ENCODE measurements at places on chromosomes 3 and 15.

DNA sequence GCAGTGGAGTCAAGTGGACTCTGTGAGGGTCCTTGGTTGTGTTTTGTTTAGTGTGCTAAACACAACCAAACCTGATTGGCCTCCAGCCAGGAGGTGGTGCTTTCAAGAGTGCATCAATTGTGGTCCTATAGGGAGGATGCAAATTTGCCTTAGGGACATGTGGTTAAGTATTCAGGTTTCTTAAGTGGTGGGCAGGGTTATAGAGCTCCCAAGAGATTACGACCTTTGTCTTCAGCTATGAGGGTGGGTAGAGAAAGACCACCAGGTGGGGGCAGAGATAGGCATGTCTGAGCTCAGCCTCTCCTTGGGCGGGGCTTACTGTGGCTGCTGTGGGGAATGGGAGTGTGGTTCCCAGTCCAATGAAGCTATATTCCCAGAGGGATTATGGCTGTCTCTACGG lies 186.6 kb downstream of the SQOR start:
- no peak for DNase-seq

GRCh38 chr15:27746401-27746955 lies 352.6 kb downstream of the OCA2 start:
- DNase-seq = no peak

DNA sequence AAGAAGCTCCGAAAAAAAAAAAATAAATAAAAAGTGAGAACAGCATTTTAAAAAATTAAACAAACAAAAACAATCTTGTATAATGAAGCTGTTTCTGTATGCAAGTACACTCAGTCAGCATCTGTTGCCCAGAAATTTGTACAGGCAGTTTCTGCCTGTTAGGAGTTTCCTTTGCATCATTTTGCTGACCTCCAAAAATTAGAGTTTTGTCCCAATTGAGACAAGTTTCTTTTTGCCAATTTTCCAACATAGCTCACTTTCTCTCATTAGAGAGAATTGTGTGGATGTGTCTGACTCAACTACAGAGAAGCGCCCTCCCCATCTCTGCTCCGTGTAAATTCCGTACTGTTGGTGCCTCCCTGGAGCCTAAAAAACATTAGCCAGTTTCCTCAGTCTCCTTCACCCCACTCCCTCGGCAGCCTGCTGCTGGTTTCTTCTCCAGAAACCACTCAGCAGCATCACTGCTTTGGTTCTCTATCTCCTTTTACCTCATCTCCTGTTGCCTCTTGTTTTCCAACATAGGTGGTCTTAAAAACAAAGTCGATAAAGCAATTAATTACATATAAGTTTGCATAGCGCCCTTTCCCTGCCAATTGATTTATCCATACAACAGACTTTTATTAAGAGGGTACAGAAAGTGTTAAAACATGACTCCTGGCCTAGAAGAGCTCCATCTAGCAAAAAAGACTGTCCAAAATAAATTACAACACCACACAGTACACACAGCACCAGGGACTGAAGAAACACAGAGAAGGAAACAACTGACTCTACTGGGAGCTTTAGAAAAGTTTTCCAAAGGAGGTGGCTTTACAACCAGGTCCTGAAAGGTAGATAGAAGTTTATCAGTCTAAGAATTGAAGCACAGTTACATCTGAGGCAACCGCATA lies 286.7 kb downstream of the SHOX2 start:
- no peak for DNase-seq

DNA sequence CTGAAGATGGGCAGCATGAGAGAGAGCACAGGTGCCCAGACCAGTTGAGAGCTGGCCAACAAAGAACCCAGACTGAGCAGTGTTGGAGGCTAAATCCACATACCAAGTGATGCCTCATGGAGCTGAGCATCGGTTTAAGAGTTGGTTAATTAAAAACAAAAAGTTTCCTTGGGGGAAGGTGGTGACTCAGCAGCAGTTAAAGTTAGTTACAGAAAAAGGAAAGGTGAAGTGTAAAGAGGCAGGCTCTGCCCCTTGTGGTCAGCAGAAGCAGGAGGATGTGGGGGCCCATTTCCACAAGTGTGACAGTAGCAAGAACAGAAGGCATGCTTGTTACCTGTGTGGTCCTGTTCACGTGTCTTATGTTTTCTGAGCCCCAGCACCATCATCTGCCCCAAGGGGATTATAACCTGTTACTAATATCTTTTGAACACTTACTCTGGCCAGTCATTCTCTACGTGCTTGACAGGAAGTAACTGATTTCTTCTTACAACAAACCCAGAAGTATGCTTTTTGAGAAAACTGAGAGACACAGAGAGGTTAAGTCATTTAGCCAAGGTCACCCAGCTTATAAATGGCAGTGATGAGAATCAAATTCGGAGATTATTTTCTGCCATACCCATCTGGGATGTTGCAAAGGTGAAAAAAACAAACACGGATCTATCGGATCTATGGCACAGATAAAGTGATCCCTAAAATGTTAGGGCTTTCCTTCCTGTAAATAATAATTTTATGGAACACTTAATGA lies 91.0 kb downstream of the EPHB1 start:
- DNase-seq = no peak

DNA sequence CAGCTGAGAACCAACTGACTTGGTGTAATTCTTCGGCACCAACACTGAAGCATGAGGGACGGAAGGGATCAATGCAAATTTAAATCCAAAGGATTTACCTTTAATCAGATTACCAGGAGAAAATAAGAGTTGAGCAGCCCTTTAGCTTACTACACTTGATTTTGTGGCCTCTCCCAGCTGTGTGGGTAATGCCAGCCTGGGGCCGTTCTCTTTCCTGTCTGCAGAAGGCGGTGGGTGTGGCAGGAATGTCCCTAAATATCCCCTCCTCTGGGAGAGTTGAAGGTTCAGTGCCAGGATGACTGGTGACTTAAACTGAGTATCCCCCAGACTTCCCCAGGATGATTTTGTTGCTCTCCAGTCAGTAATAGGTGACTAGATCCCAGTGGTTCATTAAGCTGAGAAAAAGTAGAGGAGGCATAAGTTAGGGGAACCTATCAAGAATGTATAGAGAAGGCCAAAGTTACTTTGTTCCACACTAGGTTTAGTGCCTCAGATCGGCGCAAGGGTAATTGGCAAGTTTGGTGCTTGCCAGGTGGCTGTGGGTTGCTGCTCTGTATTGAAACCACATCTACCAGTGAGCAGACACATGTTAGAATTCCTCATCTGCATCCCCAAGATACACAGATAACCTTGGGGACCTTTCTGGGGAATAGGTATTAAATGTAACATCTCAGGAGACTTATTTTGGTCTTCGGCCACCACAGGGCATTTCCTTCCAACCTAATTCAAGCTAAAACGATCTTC lies 23.1 kb downstream of the MAPKBP1 start:
- DNase-seq = no peak

DNA sequence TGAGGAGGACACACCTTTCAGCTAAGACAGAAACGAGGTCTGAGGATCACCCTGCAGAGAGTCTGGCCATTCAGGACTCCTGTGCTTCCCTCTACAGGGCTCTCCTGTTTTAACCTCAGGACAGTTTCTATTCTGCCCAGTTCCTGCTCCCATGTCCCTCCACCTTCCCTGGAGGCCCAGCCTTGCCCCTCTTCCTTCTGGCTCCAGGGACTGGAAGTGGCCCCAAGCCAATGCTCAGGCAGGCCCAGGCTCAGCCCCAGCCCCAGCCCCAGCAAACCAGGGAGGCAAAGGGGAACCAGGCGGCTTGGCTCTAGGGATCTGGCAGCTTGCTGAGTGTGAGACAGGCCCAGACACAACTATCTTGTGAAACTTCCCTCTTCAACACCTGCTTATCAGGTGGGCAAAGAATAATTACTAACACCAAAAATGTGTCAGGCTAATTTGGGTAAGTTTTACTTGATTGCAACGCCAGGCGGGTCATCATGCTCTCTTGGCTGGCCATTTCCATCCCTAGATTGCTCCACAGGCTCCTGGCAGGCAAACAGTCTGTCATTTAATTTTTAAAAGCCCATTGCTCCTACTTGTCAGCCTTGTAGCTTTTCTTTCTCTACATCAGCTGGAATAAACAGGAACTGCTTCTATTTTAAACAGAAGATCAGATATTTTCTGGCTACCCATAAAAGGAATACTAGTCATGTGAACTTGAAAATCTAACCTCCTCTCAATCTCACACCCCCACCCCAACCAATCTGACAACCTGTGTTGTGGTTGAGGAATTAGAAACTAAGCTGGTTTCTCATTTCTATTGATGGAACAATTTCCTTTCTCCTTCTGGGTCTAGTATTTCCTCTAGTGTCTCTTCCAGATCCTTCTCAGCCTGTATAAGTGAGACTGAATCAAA lies 33.5 kb downstream of the UPK1B start:
- DNase-seq = no peak

DNA sequence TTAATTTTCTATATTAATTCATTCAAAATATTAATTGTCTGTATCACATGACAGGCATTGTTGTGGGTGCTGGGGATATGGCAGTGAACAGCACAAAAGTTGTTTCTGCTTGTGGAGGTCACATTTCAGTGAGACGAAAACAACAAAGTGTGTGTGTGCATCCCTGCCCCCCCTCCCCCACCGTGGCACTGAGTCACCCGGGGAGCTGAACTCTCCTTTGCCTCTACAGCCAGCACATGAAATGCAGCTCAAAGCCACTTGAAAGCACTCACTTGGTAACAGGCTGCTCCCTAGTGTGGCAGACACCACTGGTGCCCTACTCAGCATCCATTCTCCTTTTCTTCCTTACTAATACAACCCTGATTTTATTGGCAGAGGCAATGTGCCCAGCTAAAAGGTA lies 16.9 kb upstream of the SCAMP5 start:
- no peak for DNase-seq

GRCh38 chr15:28984421-28985315 lies 98.9 kb downstream of the APBA2 start:
- peak; percentile 9 for DNase-seq

- no peak for DNase-seq
Observed at GRCh38 chr3:68809596-68809995, 122.8 kb downstream of the TAFA4 start.

DNA sequence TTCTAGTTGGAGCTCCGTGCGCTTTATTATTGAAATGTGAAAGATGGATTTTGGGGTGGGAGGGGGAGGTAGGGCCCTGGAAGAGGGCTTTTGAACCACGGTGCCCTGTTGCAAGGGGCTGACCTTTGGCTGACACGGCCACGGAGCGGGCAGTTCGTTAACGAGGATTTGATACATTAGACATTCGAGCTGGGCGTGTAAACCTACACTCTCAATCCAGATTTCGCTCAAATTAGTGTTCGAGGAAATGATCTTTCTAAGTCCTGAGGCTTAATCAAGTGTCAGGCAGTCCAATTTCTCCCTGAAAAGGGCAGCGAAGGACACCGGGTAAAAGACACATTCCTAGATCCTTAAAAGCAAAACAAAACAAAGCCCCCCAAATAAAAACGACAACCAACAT lies 13.0 kb downstream of the ZIC1 start:
- DNase-seq = no peak

DNA sequence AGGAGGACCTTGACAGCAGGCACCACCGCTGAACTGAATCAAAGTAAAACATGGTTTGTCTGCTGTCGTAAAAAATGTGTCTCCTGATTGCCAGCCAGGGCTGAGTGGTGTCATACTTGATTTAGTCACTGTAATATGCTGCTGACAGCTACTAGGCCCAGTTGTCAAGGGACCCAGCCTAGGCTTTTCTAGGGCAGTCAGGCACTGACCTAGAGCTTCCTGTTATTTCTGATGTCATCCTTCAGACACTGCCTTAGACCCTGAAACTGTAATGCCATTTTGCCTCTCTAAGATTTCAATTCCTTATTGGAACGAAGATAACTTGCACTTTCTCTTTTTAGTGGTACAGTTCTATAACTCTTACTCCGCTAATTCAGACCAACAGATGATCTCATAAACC lies 2.6 kb upstream of the MRPL3 start:
- DNase-seq = no peak

- DNase-seq = no peak
Observed at GRCh38 chr3:102083473-102083872, 234.2 kb downstream of the NFKBIZ start.

- no peak for DNase-seq
Observed at GRCh38 chr3:64848822-64849221, 161.0 kb upstream of the ADAMTS9 start.

- no peak for DNase-seq
Observed at GRCh38 chr15:70609889-70610288, 153.5 kb downstream of the UACA start.

GRCh38 chr3:171796625-171797264 lies 13.5 kb downstream of the PLD1 start:
- DNase-seq = no peak

- DNase-seq = no peak
Observed at GRCh38 chr3:51619983-51620382, 51.1 kb upstream of the TEX264 start.
